ENCODE measurements at places on chromosomes 3 and 15.

- DNase-seq = no peak
Observed at GRCh38 chr3:23219117-23219516, 16.0 kb downstream of the UBE2E2 start.

DNA sequence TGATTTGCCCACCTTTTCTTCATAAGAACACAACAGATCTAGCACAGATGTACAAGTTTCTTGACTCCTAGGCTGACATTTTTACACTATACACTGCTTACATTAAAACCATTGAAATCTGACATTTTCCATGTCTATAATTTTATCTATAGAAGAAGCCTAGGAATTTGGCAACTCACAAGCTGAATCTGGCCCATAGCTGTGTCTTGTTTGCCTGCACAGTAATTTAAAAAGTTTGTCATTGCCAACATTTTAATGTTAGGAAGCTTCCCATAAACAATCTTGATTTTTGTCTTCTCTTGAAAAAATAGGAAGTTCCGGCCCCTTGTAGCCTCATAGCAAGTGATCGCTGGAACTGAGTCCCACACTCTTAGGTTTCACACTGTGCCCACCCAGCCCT is 394.6 kb upstream of the AZI2 start:
- DNase-seq = no peak

GRCh38 chr3:24240306-24240705 is 254.3 kb downstream of the THRB start:
- DNase-seq = no peak

DNA sequence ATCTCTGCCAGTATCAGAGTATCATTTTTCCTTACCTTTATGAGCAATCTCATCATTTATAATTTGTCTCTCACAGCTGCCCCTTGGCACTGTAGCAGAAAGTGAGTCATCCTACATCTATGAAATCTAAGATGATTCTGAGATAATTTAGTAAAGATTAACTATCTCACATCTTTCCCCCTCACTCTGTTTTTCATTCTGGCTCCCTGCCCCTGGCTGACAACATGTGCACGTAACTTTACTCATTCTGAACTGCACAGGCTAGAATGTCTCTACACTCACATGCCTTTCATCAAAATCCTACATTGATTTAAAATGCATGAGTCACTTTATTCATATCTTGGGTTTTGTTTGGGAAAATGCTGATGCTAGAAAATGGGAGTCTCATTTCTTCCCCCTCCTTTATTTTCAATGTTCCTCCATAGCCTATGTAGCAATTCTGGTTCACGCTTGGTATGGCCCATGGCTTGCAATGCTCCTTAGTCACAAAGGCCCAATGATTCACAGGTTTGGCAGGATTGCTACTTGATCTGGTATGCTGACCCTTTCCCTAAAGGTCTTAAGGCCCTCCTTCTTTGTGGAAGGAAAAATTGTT is 838.5 kb downstream of the TUSC7 start:
- DNase-seq = no peak
